Activated effector memory CD4-positive, alpha-beta T cell treated with anti-CD3 and anti-CD28 coated beads, Interleukin-2, amount 50 U/mL, for 16 hours (primary cell): ENCODE measurements at places on chromosomes 2 and 18.

GRCh38 chr18:55384551-55385275 lies 203.3 kb downstream of the TCF4 start:
- DNase-seq = no peak

- no peak for DNase-seq
These were observed 858 bp upstream of the RTP5 start for GRCh38 chr2:241868661-241869081.

DNA sequence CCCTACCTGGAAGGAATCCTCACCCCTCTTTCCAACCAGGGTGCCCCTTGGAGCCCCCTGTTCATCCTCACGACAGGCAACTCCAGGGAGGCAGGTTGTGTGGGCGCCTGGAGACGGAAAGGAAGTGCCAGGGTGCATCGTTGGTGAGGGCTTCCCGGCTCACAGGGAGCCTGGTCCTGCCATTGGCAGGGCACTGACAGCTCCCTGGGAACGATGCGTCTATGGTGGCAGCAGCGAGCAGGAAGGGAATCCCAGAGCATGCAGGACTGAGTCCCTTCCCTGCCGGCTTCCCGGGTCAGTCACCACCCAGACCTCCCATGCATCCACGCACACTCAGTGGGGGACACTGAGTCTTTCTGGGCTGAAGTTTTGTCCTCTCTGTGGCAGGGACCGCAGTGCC lies 117.6 kb downstream of the INHBB start:
- no peak for DNase-seq

GRCh38 chr2:190407246-190407661 lies 901 bp upstream of the MFSD6 start:
- DNase-seq = no peak

- DNase-seq = no peak
These were observed 162.9 kb downstream of the MTCL1 start for GRCh38 chr18:8868276-8868675.
